Left colon (tissue), 2 donors: ENCODE measurements at places on chromosomes 7 and 10. TPM values are rescaled to one million over a fixed set of nuclear protein-coding genes. Genes with fewer than 3 reads are reported as not detected.

The ABCC2 gene
- total RNA-seq = 0.64 TPM

The AGAP9 gene
- 5.2 TPM for total RNA-seq

The HECW1 gene
- 0.89 TPM for total RNA-seq

The METTL27 gene
- 3.7 TPM for total RNA-seq

The ZP3 gene
- total RNA-seq = 5.9 TPM

The C7orf57 gene
- not detected for total RNA-seq

The FKBP6 gene
- not detected for total RNA-seq

The LRRN3 gene
- 0.09 TPM for total RNA-seq

The SFMBT2 gene
- total RNA-seq = 7.5 TPM

The GDF10 gene
- total RNA-seq = 0.12 TPM

The OR9A2 gene
- not detected for total RNA-seq

The DDX21 gene
- 28.7 TPM for total RNA-seq

The TDRD1 gene
- 2.9 TPM for total RNA-seq

The ADAM12 gene
- total RNA-seq = 0.61 TPM

The OPN4 gene
- 0.20 TPM for total RNA-seq

The MRLN gene
- total RNA-seq = not detected

The VGF gene
- total RNA-seq = 0.73 TPM

- no peak for DNase-seq
These were observed 31.5 kb upstream of the LHFPL3 start for GRCh38 chr7:104296900-104297299.

GRCh38 chr10:5515948-5516761 is 8.6 kb upstream of the CALML3 start:
- no peak for DNase-seq

- DNase-seq = no peak
These were observed 29.2 kb downstream of the KNDC1 start for GRCh38 chr10:133189256-133189655.

- no peak for DNase-seq
These were observed 28.9 kb downstream of the PON1 start for GRCh38 chr7:95295397-95295796.

DNA sequence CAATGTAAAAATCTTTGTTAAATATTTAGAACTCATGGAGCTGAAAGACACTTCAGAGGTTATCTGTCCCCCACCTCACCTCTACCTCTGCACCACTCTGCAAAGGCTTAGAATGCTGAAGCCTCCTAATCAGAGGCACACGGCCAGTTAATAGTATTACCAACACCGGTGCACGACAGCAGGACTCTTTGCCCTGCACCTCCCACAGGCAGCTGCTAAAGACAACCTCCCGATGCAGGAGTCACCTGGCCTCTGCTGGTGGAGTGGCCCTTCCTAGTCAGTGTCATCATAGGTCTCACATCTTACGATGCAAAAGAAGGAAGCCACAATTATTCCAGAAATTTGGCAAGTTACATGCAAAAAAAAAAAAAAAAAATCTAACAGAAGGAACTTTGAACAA is 66.6 kb upstream of the MGMT start:
- DNase-seq = no peak

DNA sequence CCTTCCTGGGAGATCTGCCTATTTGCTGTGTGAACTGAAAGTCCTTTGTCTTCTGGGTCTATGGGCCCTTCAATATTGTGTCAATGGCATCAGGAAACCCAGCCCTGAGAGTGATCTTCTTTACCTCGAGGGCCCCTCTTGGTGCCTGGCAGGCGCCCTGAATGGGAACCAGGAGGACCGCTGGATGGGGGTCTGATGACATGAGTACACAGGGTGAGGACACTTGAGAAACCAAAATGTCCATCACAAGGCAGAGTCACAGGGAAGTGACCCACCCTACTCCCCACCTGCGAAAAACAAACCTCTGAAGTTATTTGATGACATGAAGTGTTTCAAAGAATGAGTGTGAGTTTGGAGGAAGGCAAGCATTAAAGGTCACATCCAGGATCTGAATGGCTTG is 17.3 kb downstream of the SFTPA1 start:
- DNase-seq = no peak

DNA sequence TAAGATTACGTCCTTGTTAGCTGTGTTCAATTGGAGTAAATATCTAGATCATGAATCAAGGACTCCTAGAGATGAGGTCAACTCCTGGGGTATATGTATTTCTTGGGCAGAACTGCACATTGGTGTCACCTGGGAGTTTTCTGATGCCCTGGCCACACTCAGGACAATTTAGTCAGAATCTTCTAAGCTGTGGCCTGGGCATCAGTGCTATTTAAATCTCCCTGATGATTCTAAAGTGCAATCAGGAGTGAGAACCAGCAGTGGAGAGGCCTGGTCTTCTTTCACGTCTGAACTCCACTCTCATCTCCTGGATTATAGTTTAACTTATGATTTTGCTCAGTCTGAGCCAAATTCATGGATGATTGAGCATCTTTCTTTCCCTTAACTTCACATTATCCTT is 218.0 kb downstream of the BMPER start:
- no peak for DNase-seq

- DNase-seq = no peak
These were observed 88.0 kb downstream of the RAPGEF5 start for GRCh38 chr7:22268884-22269421.

DNA sequence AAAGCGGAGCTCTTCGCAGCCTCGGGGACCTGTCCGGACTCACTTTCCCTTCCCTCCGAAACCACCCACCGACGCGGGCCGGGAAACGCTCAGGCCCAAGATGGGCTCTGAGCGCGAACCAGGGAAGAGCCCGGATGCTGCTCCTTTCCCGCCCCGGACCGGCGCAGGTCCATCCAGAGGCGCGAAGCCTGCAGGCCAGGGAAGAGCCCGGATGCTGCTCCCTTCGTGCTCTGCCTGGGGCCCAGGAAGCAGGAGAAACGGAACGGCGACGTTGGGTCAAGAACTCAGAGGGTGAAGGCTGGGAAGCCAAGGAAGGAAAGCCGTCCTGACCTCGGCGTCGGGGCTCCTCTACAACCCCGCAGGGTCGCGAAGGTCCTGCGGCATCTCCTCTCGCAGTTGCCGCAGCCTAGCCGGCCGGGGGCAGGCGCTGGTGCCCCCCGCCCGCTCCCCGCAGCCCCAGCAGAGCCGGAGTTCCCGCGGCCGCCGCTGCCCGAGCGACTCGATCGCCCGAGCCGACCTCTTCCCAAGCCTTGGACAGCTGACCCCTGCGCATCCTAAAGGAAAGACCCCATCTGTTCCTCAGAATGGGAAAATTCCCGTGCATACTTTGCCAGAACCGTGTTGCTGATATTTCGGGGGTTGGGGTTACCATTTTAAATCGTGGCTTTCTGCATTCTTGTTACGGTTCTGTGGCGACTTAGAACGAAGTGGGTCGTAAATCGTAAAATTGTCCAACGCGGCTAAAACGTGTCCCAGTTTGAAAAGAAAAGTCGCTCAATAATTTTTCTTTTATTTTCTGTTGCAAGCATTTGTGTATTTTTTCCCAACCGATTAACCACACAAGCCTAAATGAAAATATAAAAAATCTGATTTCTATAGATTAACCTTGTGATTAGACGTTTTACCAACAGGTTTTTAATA is 7.5 kb downstream of the HOXA1 start:
- DNase-seq = no peak

DNA sequence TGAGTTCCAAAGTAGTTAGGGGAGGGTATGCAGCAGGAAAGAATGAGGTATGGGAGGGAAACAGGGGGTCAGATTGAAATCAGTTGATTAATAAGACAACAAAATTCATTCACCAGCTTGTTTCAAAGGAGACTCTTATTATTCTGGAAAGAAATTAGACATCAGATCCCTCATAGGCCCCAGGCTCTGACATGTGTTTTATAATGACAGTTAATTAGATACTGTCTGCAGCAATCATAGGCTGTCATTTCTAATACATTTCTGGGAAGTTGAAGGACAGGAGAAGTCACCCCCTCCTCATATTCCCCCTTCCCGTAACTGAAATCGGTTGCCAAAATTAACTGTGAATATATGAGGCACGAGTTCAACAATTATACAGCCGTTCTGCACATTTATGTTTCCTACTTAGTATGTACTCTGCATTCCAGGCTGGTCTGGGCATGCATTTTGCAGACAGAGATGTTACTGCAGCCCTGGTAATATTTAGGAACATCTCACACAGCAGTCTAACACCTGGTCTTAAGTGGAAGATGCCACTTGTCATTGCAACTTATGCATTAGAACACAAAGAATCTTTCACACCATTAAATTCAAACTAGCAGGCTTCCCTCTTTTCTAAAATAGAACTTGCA is 355.2 kb upstream of the LRGUK start:
- no peak for DNase-seq

DNA sequence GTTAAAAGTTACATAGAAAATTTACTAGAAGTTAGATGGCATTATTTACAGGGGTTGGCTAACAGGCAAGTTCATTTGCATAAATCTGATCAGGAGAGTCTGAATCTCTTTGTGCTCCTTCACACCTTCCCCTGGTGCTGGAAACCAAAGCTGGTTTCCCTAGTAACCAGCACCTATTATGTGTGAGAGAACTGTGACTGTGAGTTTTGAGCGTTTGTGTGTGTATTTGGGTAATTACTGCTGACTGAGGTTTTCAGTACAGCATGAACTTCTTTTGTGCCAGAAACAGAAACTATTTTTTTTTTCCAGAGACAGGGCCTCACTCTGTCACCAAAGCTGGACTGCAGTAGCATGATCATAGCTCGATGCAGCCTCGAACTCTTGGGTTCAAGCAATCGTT is 10.3 kb upstream of the IFIT1B start:
- no peak for DNase-seq

DNA sequence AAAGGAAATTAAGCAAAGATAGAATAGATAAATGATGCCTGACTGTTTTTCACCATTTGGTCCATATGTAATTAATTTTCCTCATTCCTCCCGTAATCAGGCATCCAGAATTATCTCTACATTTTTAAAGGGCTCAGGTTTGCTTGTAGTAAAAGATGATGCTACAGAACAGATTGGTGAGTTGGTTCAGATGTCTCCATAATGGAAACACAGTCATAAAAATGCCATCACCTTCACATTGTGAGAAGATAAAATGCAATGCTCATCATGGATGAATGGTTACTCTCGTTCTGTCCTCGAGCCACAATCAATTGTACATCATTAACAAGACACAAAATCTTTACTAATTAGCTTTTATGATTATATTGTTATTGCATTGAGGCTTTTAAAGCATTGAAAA is 64.9 kb upstream of the CELF2 start:
- DNase-seq = no peak

DNA sequence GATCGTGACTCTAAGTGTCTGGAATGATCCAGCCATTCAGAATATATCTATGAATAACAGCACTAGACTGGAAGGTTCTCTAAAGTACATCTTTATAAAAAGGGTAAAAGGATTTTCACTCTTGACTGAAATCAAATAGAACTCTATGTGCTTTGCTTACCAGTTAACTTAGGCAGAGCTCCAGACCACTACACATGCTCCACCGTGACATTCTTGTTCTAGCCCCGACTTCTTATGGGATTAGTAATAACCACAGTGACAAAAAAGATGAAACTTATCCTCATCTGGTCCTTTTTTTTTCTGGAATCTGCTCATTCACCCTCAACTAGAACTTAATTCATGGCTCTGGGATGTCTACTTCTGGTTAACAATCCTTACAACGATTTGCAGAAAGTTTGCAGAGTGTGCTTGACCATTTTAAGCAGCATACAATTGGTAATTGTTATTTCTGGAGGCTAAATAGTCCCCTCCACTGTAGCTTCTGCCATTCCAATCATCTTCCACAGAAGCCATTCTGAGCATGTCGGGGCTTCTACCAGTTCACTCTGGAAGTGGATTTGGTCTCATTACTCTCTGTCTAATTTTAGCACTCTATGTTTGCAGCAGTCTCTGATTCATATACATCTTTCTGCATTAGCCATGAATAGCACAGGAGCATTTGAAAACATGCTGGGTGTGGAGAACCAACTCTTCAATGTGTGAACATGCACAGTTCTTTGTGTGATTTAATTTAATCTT is 163.7 kb upstream of the CDC14C start:
- DNase-seq = no peak

DNA sequence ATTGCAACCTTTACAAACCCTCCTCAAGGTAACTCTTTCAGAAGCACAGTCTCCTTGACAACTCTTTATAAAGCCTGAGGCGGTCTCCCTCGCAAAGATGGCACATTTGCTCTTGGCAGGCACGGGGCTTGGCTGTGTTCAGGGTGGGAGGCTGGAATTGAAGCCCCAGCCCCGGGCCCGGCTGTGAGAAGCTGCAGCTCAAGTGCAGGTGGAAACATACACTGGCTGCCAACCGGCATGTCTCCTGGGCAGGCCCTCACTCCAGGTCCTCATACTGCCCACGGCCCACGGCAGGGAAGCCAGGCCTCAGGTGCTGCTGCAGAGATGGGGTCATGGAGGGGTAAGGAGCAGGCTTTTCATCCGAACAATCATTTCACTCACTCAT is 194.5 kb downstream of the TCERG1L start:
- DNase-seq = no peak

- DNase-seq = peak; percentile 91
These were observed at the start of gene FZD8 for GRCh38 chr10:35642035-35642792. Gene FZD8, minus strand, starts transcription at chr10:35642296. Its CDS starts 867 bp downstream, at chr10:35641429.

GRCh38 chr7:90594751-90595317 is 1.3 kb upstream of the CDK14 start:
- no peak for DNase-seq

DNA sequence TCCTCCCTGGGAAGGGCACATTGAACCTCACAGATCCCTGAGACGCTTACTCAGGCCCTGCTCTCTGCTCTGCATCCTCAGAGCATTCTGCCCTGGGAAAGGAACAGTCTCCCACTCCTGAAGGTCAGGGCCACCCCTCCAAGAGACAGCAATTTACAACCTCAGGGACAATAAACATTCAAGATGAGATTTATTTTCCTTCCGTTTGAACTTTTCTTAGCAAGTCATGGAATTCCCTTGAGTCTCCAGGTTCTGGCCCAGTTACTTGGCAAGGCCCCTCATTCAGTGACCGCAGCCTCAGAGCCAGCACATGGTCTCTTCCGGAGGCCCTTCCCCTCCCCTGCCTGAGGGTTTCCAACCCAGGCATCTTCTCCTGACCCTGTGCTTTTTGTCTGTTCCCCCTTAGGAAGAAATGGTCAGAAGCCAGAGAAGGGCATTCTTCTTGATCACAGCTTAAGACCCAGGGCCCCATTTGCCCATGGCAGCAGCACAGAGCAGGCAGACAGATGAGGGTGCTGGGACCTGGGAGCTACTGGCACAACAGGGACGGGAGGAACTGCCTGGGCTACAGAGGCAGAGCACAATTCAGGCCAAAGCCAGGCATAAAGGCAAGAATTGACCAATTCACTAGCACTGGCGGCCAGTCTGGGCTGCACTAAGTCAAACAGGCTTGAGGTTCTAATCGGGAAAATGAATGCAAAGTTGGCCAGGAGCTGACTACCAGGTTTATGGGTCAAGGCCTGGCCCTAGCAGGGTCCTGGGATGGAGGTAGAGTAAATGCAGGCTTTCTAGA is 56.7 kb downstream of the VSTM4 start:
- DNase-seq = no peak

DNA sequence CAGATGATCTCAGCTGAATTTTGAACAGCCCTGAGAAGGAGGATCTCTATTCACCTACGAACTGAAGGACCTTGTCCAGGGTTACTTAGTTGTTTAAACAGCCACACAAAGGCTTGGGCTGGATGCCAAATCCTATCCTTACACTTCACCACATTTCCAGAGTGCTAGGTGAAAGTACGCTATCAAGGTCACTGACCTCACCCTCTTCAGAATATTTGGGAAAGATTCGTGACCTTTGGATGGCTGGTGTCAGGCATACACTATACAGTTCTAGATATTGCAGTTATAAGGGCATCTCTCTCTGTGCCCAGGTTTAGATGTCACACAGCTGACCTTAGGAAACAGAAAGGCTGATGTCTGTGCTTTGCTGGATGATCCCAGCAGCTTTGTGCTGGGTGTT is 61.2 kb upstream of the ABLIM1 start:
- DNase-seq = peak; percentile 22

- DNase-seq = no peak
These were observed 75.0 kb downstream of the WDR37 start for GRCh38 chr10:1130995-1131790.
